ENCODE measurements at places on chromosomes 11 and 22.

DNA sequence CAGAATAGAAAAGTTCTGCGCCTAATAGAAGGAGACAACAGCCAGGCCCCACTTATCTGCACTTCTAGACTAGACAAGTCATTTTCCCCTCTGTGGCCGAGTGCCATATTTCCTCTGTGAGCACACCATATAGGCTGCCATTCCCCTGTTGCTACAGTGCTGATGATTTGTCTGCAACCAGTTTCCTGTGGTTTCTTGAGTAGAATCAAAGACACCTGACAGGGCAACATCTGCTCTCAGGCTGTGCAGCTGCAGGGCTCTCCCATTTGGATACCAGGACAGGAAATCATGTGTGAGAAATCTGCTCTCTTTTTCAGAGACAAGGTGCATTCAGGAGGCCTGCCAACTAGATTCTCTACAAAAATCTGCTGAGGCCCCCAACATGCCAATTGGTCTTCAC, 879.3 kb downstream of the DLG2 start:
- DNase-seq = no peak

DNA sequence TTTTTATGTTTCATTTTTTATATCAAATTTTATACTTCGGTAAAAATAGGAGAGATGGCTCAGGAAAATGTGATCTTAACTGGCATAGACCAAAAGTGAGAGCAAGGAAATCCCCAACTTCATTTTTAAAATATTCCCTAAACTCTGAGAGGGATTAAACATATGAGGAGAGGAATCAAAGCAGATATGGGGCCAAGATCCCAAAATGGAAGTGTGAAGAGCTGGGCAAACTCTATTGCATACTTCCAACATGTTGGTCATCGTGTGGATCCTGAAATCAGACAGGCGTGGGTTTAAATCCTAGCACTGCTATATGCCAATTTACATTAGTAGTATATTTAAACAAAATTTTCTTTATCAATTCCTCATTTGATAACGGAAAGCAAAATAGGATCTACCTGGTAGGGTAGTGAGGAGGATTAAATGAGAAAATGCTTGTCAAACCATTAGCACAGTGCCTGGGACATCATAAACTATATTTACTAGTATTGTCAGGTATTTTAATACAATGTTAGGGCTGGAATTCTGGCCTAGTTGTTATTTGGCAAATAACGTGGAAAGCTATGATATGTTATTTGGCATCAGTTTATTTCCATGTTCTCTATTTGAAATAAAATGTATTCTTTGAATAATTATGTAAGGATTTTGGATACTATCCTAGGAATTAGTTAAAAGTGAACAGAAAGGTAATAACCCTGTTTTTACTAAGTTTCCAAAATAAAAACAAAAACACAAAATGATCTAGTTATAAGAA, 392.8 kb upstream of the CCDC90B start:
- no peak for DNase-seq

- no peak for DNase-seq
These were observed 27.6 kb downstream of the RIBC2 start for GRCh38 chr22:45441138-45441537.

- DNase-seq = no peak
These were observed 484.3 kb downstream of the SOX6 start for GRCh38 chr11:15871904-15872626.

- DNase-seq = no peak
These were observed 141.5 kb downstream of the OR4C45 start for GRCh38 chr11:50174189-50174588.

DNA sequence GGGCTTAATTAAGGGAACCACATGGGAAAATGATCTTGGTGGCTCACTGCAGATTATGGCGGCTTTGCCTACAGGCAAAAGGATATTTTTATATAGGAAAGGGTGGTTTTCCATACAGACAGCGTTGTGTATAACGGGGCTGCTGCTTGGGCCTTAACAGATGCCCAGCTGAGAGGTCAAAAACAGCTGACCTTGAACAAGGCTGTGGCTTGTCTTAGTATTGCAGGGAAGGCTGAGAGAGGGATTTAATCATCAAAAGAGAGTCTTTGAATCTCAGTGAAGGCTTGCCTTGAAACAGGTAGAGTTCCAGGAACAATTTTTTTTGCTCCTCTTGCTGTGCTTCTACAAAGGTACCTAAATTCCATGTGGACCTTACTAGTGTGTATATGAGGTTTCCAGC, 301.6 kb upstream of the C11orf87 start:
- DNase-seq = no peak

- DNase-seq = no peak
These were observed 24.8 kb downstream of the RNF169 start for GRCh38 chr11:74773476-74773875.

DNA sequence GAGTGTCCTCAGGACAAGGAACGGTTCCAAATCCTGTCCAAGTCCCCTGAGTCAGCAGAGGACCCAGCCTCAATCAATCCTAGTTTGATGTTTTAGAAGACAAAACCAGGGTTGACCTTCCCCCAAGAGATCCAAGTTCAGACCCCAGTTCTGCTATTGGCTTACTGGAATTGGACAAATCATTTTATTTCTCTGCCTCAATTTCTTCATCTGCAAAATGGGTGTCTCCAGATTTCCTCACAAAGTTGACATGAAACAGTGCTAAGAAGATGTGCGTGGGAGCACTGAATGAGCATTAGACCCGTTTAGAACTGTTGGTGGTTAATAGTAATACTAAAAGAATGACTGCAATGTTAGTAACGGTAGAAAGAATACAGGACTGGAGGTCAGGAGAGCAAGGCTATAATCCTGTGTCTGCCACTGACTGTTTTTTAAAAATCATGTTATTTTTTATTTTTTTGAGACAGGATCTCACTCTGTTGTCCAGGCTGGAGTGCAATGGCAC, 32.8 kb upstream of the SCUBE1 start:
- no peak for DNase-seq

GRCh38 chr11:69035150-69035945, 13.4 kb upstream of the TPCN2 start:
- no peak for DNase-seq

DNA sequence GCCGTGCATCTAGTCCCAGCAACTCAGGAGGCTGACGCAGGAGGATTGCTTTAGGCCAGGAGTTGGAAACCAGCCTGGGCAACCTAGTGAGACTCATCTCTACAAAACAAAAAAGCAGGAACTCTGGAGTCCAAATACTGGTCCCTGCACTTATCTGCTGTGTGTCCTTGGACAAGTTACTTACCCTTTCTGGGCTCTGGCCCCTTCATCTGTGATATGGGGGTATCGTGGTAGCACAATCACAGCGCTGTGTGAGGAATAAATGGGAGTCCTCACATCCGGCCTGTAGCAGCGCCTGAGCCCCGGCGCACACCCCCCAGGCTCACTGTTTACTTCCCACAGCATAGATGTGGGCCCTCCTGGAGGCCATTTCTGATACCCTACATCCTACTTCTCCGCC, 44.2 kb upstream of the MYH9 start:
- DNase-seq = no peak

All from RWPE2 (cell line).